ENCODE measurements at places on chromosomes 3 and 15.
A peak's percentile ranks its signal among the peaks of the same experiment; 100 is the strongest.

GRCh38 chr15:100669260-100669659 is 66.9 kb downstream of the ASB7 start:
- DNase-seq = no peak

- peak; percentile 51 for DNase-seq
Measured at GRCh38 chr3:58214484-58215316, 3.9 kb upstream of the DNASE1L3 start.

- no peak for DNase-seq
Measured at GRCh38 chr15:29182590-29182989, 87.0 kb downstream of the NSMCE3 start.

DNA sequence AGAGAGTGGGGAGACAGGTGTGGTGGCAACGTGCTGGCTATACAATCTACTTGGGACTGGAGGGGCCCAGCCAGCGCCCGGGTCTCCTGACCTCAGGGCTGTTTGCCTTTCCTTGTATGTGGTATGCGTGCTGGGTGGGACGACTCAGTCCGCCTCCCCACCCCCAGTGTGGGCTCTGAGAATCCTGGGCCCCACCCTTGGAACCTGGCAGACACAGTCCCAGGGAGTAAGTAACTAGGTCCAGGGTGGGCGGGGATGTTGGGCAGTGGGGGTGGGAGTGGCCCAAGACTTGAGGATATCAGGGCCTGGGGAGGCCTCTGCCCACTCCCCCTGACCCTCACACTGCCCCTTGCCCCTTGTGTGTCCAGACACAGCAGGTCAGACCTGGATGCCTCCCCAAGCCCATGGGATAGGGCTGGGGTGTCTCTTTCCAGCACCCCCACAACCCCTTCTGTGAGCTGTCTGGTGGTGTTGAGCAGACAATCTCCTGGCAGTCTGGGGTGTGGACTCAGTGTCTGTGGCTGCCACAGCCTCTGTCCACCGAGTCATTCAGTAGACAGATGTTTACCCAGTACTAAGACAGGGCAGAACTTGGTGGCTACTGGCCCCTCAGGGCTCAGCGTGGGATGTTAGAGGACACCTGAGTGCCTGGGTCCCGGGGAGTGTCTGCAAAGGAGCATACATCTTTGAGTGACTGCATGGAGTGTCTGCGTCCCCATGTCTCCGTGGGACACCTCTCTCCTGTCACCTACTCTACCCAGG is 1.3 kb downstream of the CHST13 start:
- no peak for DNase-seq

- DNase-seq = no peak
Measured at GRCh38 chr3:84820906-84821305, 137.9 kb upstream of the CADM2 start.

- no peak for DNase-seq
Measured at GRCh38 chr3:16476636-16477035, 36.9 kb downstream of the RFTN1 start.

DNA sequence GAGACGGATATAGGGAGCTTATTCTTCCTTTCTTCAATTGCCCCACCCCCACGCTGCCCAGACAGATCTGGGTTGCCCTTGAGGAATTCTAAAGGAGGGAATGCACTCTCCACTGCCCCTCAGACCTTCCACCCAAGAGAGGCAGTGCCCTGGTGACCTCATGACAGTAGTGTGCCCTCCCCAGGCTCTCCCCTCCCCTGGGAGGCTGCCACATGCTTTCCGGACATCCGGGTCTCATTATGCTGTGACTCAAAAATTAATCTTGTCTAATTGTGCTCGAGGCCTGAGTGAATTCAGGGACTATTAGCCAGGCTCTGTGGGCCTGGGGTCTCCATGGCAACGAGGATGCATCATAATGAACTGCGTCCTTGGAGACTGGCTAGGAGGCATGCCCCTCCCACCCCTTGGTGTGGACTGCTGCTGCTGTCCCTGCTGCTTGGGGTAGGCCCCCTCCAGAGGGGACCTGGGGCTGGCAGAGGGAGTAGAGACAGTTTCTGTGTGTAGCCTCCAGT is 20.8 kb downstream of the CORO2B start:
- DNase-seq = no peak

DNA sequence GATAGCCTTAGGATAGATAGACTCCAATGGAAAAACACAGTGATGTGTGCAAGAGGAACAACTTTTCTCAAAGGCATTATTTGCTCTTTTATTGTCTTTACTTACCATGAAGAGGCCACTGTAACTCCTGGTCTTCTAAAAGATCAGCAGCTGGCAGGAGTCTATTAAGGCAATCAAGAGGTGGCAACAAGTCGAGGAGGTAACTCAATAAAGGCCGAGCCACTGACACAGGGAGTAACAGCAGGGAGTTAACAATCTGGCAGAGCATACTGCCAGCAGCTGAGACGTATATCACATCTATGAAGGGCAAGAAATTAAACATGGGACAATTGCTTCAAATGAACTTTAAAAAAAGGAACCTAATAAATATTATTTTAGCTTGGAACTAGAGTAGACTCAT is 106.2 kb downstream of the HERC1 start:
- no peak for DNase-seq

DNA sequence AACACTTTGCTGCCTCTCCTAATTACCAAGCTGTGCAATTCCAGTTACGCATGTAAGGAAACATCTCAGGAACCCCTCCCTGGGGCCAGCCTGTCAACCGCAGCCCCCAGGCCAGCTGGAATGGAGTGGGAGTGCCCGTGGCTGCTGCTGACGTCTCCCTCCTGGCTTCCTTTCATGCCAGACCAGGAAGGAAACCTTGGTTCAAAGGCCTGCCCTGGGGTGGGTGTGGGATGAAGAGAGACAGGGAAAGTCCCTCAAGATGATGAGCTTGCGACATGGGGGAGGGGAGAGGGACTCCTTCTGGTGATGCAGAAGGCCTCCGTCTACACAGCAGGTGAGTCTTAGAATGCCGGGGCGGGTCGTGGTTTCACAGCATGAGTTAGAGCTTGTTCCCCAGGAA is 11.4 kb upstream of the CYP11A1 start:
- no peak for DNase-seq

DNA sequence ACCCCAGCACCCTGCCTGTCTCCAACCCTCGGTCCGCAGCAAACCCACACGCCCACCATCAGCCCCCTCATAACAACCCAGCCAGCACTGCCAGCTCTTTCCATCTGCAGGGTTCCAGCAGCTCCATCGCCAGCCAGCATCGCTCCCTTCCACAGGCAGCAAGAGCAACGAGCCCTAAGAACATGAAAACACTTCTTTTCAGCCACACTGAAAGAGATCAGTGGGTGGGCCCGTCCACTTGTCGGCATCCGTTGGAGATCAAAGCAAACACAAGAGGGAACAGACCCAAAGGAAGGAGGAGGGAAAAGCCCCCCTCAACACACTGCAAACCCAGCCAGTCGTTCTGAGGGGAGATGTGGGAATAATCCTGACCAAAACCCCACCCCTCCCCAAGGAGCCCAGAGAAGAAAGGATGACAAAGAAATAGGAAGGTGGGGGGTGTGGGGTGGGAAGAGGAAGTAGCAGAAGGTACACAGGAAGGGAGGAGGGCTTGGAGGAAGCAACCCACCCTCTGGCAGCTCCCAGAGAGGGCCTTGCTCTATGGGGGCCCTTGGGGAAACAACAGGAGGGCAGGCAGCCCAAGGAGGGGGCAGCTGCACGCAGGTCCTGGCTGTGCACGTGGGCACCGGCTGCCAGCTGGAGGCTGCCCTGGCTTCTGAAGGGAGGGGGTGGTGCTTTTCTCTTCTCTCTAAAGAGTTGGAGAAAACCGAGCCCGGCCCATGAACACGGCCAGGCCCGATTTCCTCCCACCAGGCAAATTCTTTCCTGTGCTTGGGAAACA is 473.6 kb upstream of the PROK2 start:
- no peak for DNase-seq

DNA sequence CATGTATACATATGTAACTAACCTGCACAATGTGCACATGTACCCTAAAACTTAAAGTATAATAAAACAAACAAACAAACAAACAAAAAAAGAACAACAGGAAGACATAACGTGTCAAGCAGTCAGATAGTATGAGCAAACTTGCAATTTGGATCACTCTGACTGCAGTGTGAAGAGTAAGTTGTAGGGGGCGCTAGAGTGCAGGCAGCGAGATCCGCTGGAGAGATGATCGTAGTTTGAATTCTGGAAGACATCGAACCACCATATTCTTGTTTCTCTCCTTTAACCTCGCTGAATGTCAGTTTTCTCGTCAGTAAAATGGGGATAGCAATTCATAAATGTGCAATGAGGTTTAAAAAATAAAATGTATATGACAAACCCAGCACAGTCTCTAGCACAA is 165.2 kb upstream of the LMCD1 start:
- DNase-seq = no peak

DNA sequence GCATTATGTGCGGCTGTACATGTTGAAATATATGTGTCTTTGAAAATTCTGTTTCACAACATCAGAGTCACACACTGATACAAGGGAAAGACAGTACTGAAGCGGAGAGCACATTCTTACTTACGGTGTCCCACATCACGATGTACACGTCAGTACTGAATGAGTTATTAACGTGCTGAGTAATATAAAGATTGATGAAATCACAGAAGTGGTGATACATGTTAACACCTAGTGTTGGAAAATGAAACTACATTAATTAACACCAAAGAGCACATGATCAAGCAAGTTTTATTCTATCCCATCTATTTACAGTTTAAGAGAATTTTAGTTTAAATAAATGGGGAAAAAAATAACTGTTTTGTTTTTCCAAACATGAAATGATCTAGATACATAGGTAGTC is 15.6 kb downstream of the EOGT start:
- DNase-seq = no peak

GRCh38 chr15:68328443-68328842 is 50.9 kb downstream of the FEM1B start:
- DNase-seq = no peak

- DNase-seq = no peak
Measured at GRCh38 chr3:99939876-99940275, 122.2 kb downstream of the CMSS1 start.

GRCh38 chr15:39909007-39909406 is 11.1 kb downstream of the GPR176 start:
- no peak for DNase-seq

- DNase-seq = no peak
Measured at GRCh38 chr3:42498791-42499477, 3.5 kb upstream of the VIPR1 start.

GRCh38 chr3:195596765-195597171 is 13.0 kb upstream of the APOD start:
- DNase-seq = no peak

DNA sequence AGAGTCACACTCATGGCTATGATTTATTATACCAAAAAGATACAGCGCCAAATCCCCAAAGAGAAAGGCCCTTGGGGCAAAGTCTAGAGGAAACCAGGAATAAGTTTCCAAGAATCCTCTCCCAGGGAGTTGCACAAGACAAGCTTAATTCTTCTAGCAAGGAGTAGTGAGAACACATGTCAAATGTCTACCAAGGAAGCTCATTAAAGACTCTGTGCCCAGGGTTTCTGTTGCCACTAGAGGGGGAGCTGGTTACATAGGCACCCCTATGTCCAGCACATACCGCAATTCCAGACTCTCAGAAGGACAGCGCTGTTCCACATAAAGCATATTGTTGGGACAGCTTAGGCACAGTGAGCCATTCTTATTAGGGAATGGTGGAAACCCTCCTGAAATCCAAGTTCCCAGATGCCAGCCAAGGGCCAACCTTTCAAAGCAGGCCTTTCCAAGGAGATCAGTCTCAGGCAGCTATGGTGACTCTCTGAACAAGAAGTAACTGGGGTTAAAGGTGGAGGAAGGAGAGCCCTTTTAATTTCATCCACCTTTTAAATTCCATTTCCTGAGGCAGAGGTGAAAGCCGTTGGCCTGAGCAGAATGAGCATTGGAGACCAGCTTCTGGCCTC is 194.2 kb downstream of the UACA start:
- no peak for DNase-seq

- no peak for DNase-seq
Measured at GRCh38 chr3:59450437-59450836, 400.6 kb upstream of the CFAP20DC start.

- DNase-seq = no peak
Measured at GRCh38 chr15:96160800-96161199, 169.7 kb upstream of the NR2F2 start.

GRCh38 chr3:15651396-15651795 is 49.9 kb downstream of the BTD start:
- DNase-seq = no peak

DNA sequence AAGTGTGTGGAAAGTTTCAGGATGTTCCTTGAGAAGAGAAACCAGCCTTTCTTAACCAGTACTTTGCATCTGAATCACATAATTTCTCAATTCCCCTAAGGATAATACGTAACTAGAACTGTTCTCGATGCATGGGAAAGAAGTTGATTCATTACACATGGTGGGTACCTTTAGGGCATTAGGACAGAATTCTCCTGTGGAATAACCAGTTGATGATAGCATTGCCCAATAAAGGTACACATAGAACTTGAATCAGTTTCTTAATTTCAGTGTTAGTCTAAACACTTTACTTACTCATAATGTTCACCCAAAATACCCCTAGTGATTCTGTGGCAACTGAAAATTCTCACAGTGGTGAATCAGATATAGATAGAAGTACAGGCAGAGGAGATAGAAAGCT is 1030.9 kb downstream of the ROBO1 start:
- DNase-seq = no peak

DNA sequence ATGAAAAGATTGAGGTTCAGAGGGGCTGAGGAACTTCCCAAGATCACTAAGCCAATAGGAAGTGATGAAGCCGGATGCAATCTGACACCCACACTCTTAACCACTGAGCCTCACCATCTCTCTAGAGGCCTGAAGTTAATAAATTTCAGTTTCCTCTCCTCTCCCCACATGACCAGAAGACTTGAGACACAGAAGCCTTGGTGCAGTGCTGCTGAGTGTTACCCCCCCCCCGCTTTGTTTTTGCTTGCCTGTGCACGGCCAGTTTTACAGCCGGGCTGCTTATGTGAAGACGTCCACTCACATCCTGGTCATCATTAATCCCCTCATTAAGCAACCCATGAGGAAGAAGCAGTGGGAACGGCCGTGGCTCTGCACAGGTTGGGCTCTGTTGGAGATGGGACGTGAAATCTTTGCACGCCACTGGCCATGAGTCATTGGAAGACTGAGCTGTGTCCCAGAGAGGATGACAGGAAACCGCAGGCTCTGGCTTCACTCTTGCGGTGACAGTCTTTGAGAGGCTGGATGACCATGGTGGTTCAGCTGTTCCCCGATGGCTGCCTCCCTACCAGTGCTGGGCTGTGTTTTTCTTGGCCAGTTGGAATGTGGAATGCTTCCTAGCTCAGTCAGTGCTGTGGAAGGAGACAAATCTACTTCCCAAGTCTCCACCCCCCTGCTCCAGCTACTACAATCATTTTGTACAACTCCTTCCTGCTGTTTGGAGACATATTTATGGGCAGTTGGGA is 232.6 kb upstream of the LRTM1 start:
- DNase-seq = no peak

DNA sequence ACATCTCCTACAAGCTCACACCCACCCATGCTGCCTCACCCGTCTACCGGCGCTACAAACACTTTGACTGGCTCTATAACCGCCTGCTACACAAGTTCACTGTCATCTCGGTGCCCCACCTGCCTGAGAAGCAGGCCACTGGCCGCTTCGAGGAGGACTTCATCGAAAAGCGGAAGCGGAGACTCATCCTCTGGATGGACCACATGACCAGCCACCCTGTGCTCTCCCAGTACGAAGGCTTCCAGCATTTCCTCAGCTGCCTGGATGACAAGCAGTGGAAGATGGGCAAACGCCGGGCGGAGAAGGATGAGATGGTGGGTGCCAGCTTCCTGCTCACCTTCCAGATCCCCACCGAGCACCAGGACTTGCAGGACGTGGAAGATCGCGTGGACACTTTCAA is 2.1 kb downstream of the SNX33 start:
- no peak for DNase-seq

- no peak for DNase-seq
Measured at GRCh38 chr3:56812754-56813652, 11.3 kb upstream of the ARHGEF3 start.

All from stimulated activated CD4-positive, alpha-beta T cell treated with anti-CD3 and anti-CD28 coated beads, Interleukin-12 subunit alpha, Interleukin-12 subunit beta, amount 100 ng/mL, for 48 hours (primary cell).